ENCODE measurements at places on chromosomes 7 and 10. TPM values are rescaled to one million over a fixed set of nuclear protein-coding genes. Genes with fewer than 3 reads are reported as not detected.
A peak's percentile ranks its signal among the peaks of the same experiment; 100 is the strongest.

DNA sequence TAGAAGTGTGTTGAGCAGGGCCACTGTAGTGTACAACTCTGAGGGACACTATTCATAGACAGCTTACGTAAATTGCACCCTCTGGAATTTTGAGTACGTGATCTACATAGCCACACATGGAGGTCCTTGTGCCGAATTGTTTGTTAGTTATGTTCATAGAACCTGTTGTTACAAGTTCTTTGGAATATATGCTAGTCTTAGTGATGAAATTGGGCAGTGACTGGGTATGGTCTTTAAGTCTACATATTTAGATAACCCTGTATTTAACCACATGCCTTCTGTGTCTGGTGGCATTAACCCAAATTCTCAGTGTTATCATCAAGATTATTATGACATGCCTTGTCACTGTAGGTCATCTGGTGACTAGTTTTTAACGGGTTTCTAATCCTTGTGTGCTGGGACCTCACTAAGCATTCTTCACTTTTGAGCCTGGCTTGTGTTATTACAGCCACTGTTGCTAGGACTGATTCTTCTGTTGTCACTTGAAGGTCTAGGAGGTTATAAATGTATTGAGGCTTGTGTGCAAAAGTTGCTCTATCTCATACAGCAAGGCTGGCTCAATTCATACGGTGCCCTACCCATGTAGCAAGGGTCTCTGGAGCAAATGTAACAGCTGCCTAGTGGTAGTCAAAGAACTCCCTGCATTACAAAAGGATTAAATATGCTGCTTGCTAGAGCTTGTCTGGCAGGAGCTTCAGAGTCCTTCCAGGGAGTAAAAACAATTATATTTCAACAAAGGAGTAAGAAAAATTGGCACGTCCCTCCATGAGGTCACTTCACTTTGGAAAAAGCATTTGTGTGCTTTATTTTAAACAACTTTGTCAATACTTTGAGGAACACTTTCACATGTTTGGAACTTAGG is 65.4 kb downstream of the CDK14 start:
- DNase-seq: peak; percentile 46
- no peak overlapping the region for H3K4me3 ChIP-seq
- no peak overlapping the region for H3K27ac ChIP-seq
- H3K36me3 ChIP-seq: no peaks in the 10 kb centered on the region
- peaks cover 7% of the 10 kb centered on the region for H3K4me1 ChIP-seq
- H3K27me3 ChIP-seq: no peaks in the 10 kb centered on the region

- H3K27ac ChIP-seq: no peak overlapping the region
- no peak for DNase-seq
- no peaks in the 10 kb centered on the region for H3K27me3 ChIP-seq
- H3K36me3 ChIP-seq: no peaks in the 10 kb centered on the region
- H3K4me3 ChIP-seq: no peak overlapping the region
Observed at GRCh38 chr7:127477295-127478023, 85.0 kb upstream of the ZNF800 start.

GRCh38 chr10:130041451-130042371 is 68.9 kb downstream of the C10orf143 start:
- no peak overlapping the region for H3K27ac ChIP-seq
- H3K4me1 ChIP-seq: no peaks in the 10 kb centered on the region
- H3K4me3 ChIP-seq: no peak overlapping the region

GRCh38 chr10:24718031-24718855 is 5.4 kb downstream of the ARHGAP21 start:
- no peaks in the 10 kb centered on the region for H3K27me3 ChIP-seq
- peaks cover 6% of the 10 kb centered on the region for H3K36me3 ChIP-seq
- H3K27ac ChIP-seq: peak overlapping the region; percentile 73
- peak overlapping the region; percentile 1 for H3K4me3 ChIP-seq
- DNase-seq: peak; percentile 90

GRCh38 chr10:33215635-33216034 is 118.8 kb downstream of the NRP1 start:
- no peaks in the 10 kb centered on the region for H3K27me3 ChIP-seq
- H3K27ac ChIP-seq: no peak overlapping the region
- peaks cover 25% of the 10 kb centered on the region for H3K4me1 ChIP-seq
- peaks cover 15% of the 10 kb centered on the region for H3K36me3 ChIP-seq

DNA sequence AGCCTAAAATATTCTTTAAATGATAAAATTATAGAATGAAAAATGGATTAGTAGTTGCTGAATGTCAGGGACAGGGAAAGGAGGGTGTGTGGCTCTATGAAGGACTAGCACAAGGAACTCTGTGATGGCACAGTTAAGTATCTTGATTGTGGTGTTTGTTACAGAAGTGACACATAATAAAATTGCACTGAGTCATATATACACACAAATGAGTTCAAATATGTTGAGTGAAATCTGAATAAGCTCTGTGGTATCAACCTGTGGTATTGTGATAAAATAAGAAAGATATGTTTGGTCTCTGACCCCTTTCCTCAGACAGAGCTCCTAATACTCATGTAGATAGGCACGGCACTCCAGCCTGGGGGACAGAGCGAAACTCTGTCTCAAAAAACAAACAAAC is 181.5 kb upstream of the TRIM24 start:
- H3K27ac ChIP-seq: no peak overlapping the region
- no peaks in the 10 kb centered on the region for H3K27me3 ChIP-seq
- no peak overlapping the region for H3K4me3 ChIP-seq
- no peaks in the 10 kb centered on the region for H3K4me1 ChIP-seq

DNA sequence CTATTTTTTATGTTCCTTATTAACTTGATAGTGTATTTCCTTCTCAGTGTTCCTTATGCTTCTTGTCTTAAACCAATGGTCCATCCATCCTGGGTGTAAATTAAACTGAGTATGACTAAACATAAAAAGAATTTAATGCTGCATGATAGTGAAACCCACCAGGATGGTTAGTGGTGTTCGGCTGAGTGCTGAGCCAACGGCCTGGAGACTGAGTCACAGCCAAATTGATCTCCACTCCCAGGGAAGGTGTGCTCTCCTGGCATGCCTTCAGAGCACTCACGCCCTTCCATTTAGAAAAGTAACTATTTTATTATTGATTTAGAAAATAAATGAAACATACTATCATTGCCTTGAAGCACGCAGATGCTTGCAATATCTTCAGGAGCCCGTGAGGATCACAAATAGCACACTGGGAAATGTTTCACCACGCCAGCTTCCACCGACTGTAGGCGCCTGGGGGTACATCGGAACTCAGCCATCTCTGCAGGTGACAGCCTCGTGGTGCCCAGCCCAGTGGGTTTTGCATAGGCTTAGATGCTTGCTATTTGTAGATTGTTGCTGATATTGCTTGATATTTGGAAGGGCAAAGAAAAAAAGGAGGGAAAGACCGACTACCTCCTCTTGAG is 40.0 kb upstream of the LOXL4 start:
- H3K27ac ChIP-seq: no peak overlapping the region
- DNase-seq: no peak
- no peaks in the 10 kb centered on the region for H3K36me3 ChIP-seq
- H3K4me3 ChIP-seq: no peak overlapping the region

DNA sequence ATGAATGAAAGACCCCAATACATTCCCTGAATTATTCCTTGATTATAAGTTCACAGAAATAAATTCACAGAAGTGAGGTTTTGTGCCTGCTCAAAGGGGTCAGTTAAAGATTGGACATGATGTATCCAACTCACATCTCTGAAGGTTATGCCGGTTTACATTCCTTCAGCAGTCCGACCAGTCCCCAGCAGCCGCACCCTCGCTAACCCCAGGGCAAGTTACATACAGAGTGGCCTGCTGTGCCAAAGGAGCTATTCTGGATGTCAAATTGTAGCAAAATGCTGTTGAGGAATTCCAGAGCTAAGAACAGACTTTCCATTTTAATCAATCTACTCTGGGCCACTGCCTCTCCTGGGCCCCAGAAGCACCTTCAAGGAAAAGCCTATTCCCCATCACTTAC is 20.3 kb downstream of the PSAP start:
- no peak overlapping the region for H3K4me3 ChIP-seq
- no peak overlapping the region for H3K27ac ChIP-seq
- peaks cover 52% of the 10 kb centered on the region for H3K36me3 ChIP-seq
- peaks cover 4% of the 10 kb centered on the region for H3K4me1 ChIP-seq
- DNase-seq: no peak
- H3K27me3 ChIP-seq: no peaks in the 10 kb centered on the region

DNA sequence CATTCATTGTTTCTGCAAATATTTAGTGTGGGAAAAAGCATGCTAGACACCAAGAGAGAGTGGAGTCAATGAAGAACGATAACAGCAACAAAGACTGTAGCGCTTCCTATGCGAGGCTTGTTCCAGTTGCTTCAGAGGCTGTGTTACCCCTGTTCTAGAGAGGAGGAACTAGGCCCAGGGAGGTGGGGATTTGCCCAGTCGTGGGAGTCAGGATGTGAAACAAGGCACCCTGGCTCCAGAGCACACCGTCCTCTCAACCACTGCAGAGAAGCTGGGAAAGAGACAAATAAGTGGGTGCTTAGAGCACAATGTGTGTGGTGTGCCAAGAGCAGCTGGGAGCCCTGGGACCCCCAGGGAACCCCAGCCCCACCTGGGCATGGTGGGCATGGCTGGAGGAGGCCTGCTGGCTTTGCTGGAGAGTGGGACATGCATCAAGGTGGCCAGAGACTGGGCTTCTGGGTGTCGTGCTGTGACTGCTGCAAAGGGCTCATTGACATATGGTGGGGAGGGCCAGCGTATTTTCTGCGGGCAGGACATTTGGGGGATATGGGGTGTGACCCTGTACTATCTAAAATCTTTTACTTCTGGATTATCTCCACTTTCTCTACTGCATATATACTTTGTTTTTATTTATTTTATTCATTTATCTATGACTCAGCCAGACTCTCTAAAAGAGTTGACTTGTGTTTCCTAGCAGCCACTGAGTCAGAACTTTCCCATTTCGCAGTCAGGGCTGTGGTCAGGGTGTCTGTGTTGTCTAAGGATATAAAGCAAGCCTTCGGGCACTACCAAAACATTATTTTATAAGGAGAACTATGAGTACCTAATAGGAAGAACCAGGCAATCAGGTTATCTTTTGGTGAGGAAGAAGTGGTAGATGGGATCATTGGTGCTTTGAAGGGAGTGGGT is 95.4 kb downstream of the TCF7L2 start:
- no peak overlapping the region for H3K4me3 ChIP-seq
- DNase-seq: peak; percentile 93
- no peak overlapping the region for H3K27ac ChIP-seq
- peaks cover 7% of the 10 kb centered on the region for H3K36me3 ChIP-seq

GRCh38 chr7:24721481-24722001 is 35.7 kb downstream of the GSDME start:
- peaks cover 3% of the 10 kb centered on the region for H3K4me1 ChIP-seq
- H3K4me3 ChIP-seq: no peak overlapping the region
- no peaks in the 10 kb centered on the region for H3K27me3 ChIP-seq
- no peak for DNase-seq
- H3K27ac ChIP-seq: no peak overlapping the region

DNA sequence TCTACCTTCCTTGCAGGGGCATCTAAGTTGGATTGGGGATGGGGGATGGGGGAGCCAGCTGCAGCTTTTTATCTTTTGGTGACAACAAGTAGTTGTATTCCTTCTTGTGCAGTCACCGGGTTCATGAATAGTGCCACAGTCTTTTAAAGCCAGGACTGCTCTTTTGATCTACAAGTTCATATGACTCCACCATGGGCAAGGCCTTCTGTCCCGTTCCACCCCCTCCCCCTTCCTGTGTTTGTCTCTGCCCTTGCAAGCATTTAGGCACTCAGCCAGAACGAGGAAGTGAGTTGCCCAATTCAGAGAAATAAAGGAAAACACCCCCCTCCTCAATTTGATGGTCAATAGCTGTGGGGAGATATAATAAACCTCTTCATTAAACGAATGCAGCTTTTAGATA is 44.8 kb upstream of the EGR2 start:
- no peak for DNase-seq
- H3K4me3 ChIP-seq: no peak overlapping the region

GRCh38 chr7:128661446-128661845 is 10.6 kb upstream of the GARIN1A start:
- no peaks in the 10 kb centered on the region for H3K4me1 ChIP-seq
- no peaks in the 10 kb centered on the region for H3K27me3 ChIP-seq
- DNase-seq: no peak
- H3K4me3 ChIP-seq: no peak overlapping the region
- no peak overlapping the region for H3K27ac ChIP-seq

GRCh38 chr10:95289921-95290421 is 832 bp downstream of the PDLIM1 start:
- H3K4me3 ChIP-seq: peak overlapping the region; percentile 98
- no peak for DNase-seq
- peaks cover 10% of the 10 kb centered on the region for H3K4me1 ChIP-seq
- peaks cover 3% of the 10 kb centered on the region for H3K36me3 ChIP-seq
- peak overlapping the region; percentile 94 for H3K27ac ChIP-seq

- no peaks in the 10 kb centered on the region for H3K36me3 ChIP-seq
- H3K27ac ChIP-seq: no peak overlapping the region
- no peak for DNase-seq
- H3K4me1 ChIP-seq: no peaks in the 10 kb centered on the region
- no peak overlapping the region for H3K4me3 ChIP-seq
- H3K27me3 ChIP-seq: peaks cover 12% of the 10 kb centered on the region
Observed at GRCh38 chr10:49593564-49593875, 16.6 kb upstream of the SLC18A3 start.

GRCh38 chr7:123819001-123819400 is 26.0 kb upstream of the HYAL4 start:
- no peak for DNase-seq
- no peaks in the 10 kb centered on the region for H3K36me3 ChIP-seq
- no peaks in the 10 kb centered on the region for H3K4me1 ChIP-seq

DNA sequence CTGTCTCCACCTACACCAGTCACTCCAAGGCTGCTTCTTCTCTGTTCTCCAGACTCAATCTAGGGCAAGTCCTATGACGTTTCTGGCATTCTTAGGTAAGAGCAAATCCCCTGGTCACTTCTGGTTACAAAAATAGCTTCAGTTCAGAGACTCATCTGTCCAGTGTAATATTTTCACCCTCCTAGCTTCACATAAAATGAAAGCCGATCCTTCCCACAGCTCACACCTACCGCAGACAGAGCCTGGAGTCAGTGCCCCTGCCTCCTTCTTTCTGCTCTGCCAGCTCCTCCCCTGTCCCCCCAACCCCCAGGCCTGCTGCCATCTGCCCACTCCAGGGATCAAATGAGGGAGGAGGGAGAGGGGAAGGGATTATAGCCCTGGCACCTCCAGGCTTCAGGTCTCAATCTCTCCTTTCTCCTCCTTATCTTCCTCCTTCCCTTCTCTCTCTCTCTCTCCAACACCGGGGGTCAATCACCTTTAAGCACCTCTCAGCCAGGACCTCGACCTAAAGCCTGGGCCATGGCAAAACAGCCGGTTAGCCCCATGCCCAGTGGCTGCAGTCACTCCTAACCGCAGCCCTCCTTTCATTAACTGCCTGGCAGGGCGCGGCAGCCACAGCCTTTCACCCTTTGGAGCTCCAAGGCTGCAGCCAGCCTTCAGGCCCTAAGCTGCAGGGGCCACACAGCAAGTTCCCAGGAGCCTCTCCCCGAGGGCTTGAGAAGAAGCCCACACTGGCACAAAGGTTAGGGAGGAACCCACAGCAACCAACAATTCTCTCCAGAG is 292.6 kb upstream of the MGMT start:
- no peak for DNase-seq
- H3K4me1 ChIP-seq: no peaks in the 10 kb centered on the region
- H3K4me3 ChIP-seq: no peak overlapping the region
- peaks cover 2% of the 10 kb centered on the region for H3K27me3 ChIP-seq
- H3K27ac ChIP-seq: no peak overlapping the region
- no peaks in the 10 kb centered on the region for H3K36me3 ChIP-seq

Gene VSIR
- 5.0 TPM for total RNA-seq

Gene GOLGA7B
- total RNA-seq: not detected

Gene HOXA3
- total RNA-seq: 0.90 TPM

Gene PAX4
- total RNA-seq: not detected

Gene LEP
- total RNA-seq: not detected

Gene TCAF1
- total RNA-seq: 86.4 TPM

Gene AVL9
- 23.6 TPM for total RNA-seq

Gene CPA5
- total RNA-seq: under 0.01 TPM

Gene FAM221A
- 1.1 TPM for total RNA-seq

Gene CCDC136
- 8.3 TPM for total RNA-seq

Data from IMR-90 (cell line).